ENCODE measurements at places on chromosomes 4 and X. TPM values are rescaled to one million over a fixed set of nuclear protein-coding genes. Genes with fewer than 3 reads are reported as not detected.

DNA sequence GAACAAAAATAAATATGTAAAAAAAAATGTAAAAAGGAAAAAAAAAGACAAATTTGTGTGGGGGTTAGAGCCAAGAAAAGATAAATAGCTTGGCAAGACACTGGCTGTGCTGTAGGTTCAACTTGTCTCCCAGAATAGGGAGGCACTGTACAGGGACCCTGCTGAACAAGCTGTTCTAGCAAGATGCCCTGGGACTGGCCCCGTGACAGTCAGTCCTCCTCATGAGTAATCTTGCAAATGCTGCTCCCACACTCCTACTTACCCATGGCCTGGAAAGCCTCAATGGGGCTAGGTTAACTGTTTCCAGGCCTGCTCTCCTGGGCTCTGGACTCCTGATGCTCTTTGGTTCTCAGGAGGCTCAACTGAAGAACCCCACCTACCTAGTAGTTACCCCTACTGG, 106.8 kb downstream of the ATG4A start:
- no peak for DNase-seq

- DNase-seq = no peak
Observed at GRCh38 chr4:25564836-25565235, 90.8 kb upstream of the SLC34A2 start.

DNA sequence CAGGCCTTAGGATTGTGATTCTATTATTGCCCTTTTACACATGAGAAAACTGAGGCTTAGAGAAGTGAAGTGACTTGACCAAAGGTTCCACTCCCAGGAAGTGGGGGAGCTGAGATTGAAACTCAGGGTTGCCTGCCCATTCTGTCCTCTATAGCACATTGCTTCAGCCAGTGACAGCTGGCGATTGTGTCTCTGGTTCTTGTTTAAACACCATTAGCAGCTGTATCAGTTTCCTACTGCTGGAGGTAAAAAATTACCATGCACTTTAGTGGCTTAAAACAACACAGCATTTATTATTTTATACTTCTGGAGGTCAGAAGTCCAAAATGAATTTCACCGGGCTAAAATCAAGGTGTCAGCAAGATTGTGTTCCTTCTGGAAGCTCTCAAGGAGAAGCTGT, 205.8 kb upstream of the MAMLD1 start:
- DNase-seq = no peak

- DNase-seq = no peak
Observed at GRCh38 chr4:8033067-8033755, 93.5 kb upstream of the AFAP1 start.

DNA sequence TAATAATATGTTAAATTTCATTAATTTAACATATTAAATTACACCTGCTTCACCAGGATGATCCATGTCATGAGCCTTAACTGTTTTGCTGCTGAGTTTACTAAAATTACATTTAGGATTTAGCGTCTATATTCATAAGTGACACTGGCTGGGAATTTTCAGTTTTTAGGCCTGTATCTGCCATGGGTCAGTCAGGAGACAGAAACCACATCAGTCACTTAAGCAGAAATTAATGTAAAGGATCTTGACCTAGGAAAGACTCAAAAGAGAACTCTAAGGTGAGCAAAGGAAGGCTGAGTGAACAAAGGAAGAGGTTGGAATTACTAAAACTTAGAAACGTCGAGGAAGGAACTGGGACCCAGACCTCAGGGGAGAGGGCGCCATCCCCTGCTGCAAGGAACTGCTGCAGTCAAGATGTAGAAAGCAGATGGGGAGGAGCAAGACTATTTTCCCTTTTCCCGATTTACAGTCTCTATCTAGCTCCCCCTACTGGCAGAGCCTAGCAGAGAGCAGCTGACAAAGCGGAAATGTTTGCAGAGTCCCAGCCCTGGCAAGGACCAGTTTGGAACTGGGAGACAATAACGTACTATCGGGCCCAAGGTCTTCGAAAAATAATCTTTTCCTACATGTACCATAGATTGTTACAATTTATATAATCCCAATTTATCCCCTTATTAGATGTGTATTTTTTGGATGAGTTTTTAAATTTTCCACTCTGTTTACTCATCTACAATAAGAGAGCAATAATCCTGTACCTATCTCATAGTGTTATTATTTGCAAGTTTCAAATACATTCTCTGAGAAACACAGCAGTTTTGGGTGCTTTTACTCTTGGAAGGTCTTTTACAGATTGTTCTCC, 22.6 kb upstream of the RBBP7 start:
- DNase-seq = peak; percentile 44

DNA sequence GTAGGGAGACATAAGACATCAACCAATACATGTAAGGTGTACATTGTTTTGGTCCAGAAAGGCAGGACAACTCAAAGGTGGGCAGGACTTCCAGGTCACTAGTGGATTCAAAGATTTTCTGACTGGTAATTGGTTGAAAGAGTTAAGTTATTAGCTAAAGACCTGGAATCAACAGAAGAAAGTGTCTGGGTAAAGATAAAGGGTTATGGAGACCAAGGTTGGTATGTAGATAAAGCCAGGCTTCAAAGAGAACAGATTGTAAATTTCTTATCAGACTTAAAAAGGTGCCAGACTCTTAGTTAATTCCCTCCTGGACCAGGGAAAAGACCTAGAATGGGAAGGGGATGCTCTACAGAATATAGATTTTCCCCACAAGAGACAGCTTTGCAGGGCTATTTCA, 28.3 kb upstream of the GAB1 start:
- DNase-seq = no peak

DNA sequence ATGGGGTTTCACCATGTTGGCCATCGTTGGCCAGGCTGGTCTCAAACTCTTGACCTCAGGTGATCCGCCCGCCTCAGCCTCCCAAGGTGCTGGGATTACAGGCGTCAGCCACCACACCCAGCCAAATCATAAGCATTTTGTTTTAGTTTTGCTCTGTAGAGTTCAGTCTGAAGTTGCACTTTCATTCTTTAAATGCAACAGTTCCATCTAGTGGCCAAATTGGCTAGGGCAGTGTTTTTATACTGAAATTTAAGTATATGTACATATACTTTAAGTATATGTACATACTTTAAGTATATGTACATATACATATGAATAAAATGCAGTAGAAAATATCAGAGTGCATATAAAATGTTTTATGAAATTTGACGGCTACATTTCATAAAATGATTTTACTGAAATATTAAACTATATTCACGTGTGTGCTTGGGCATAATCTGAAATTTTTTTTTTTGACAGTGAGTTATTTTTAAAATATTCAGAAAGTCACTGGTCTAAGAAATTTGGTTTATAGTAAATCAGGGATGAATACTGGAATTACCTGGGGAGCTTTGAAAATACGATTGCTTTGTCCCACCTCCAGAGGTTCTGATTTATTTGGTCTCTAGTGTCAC, 145.5 kb downstream of the NWD2 start:
- DNase-seq = no peak

DNA sequence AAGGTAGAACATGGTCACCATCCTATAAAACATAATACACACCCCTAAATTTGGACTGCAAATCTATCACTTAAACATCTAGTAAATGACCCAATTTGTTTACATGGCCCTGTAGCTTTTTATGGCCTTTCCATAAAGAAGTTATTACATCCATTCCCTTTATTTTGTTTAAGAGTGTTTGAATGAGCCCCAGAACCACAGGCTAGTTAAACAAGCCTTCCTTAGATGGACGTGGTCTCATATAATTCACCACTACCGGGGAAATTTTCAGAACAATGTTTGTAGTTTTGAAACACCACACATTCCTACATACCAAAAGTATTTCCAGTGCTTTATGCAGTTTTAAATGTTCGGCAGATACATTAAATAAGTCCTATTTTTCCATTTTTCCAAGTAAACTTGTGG, 12.3 kb downstream of the PDGFC start:
- DNase-seq = no peak

DNA sequence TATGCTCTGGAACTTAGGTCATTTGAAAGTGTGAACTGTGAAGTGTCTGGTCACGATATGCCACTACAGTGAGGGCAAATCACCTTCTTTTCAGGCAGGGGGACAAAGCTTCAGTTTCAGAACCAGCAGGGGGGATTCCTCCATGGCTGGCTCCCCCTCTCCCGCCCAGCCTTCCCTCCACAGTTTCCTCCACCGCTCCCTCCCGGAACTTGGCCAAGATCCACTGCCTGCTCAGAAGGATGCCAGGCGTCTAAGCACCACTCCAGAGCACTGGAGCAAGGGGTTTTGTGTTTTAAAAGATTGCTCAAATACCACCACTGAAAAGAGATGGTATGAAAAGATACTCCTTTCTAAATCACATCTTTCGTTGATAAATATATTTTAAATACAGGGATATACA, 126.9 kb downstream of the ELOVL6 start:
- no peak for DNase-seq

GRCh38 chrX:40314070-40314469, 216.3 kb upstream of the BCOR start:
- DNase-seq = no peak

DNA sequence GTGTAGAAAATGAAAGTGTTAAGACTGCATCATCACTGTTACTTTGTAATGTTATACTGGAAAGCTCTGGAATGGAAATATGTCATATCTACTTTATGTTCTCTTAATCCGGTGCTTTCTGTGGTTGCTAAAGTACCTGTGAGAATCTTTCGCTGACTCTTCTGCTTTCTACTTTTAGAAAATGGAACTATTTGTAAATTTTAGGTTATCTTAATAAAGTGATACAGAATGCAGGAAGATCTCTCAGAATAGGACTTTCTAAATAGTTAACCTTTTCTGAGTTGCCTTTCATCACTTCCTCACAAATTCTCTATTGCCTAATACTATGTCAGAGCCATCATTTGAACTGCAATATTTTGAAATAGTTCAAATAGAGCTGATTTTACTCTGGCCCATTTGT, 69.3 kb downstream of the BMP2K start:
- DNase-seq = no peak

GRCh38 chr4:176840166-176840565, 47.4 kb upstream of the VEGFC start:
- no peak for DNase-seq

DNA sequence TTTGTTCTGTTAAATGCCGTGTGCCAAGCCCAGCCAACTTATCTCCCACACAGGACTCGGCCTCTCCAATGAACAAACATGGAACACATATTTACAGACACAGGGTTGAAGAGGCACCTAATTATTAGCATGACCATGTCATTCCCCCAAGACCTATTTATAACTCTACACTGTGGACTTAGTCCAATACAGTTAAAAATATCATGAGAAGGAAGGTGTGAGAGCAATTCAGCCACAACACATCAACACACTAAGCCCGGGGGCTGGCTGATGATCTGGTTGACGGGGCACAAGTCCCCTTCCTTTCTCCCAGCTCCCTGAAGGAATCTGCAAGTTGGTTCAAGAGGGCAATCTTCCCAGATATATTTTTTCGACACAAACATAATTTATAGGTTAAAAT, 28.1 kb downstream of the MANBA start:
- no peak for DNase-seq

GRCh38 chr4:19366916-19367315, 884.8 kb upstream of the SLIT2 start:
- DNase-seq = no peak

DNA sequence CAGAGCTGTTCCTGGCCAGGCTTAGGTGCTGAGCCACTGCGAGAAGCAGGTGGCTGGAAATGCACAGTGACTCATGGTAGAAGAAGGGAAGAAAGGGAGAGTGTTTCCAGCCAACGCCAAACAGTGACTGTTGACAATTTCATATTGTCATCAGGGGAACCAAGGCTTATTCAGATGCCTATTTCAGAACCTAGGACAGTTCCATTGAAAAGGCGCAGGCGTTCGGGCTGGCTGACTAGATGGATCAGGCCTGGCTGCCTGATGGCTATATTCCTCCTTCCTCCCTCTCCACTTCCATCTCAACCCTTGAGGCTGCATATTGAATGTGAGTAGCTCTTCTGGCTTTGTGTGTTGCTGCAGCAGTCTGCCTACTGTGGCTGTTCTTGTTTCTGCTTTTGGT, 73.0 kb upstream of the FRMPD4 start:
- DNase-seq = no peak

Gene RNF150
- 0.72 TPM for total RNA-seq

Gene ZFP42
- total RNA-seq = not detected

Gene BEND2
- total RNA-seq = not detected

Gene TENM3
- 3.5 TPM for total RNA-seq

Gene UGT2B15
- not detected for total RNA-seq

Gene SSX3
- not detected for total RNA-seq

Gene SCFD2
- 13.6 TPM for total RNA-seq

Gene P2RY4
- 0.30 TPM for total RNA-seq
